ENCODE measurements at places on chromosomes 5 and 9.

DNA sequence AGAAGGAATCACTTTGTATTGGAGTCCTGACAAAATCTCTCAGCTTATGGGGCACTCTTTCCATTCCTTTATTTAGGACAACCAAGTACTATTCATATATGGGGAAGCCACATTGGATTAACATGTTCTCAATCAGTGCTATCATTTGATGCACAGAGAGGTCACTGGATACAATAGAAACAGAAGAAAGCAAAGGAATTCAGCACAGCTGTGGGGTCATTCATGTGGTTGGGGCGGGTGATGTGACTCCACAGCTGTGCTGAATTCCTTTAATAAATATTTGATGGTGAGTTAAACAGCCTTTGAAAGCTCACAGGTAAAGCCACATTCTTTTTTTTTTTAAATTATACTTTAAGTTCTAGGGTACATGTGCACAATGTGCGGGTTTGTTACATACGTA lies 854 bp upstream of the TEX48 start:
- no peak for DNase-seq

GRCh38 chr5:119070578-119070827 lies 384 bp upstream of the DMXL1 start:
- peak; percentile 95 for DNase-seq

DNA sequence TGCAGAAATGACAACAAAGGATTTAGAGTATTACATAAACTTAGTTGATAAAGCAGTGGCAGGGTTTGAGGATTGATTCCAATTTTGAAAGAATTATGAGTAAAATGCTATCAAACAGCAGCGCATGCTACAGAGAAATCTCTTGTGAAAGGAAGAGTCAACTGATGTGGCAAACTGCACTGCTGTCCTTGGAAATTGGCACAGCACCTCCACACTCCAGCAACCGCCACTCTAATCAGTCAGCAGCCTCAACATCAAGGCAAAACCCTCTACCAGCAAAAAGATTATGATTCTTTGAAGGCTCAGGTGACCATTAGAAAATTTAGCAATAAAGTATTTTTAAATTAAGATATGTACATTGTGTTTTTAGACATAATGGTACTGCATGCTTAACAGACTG lies 66.4 kb downstream of the AUH start:
- DNase-seq: no peak

GRCh38 chr5:171957591-171958251 lies 48.7 kb downstream of the FBXW11 start:
- DNase-seq: no peak

DNA sequence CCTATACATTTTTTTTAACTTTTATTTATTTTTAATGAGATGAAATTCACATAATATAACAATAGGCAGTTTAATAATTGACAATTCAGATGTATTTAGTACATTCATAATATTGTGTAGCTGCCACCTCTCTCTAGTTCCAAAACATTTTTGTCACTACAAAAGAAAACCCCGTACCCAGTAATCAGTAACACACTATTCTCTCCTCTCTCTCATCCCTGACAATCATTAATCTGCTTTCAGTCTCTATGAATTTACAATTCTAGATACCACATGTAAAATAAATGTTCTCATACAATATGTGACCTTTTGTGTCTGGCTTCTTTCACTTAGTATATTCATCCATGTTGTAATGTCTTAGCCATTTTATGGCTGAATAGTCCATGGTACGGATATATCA lies 244.8 kb upstream of the DMRT1 start:
- DNase-seq: no peak

- DNase-seq: no peak
These were observed 14.4 kb downstream of the SAP30L start for GRCh38 chr5:154460172-154460571.

DNA sequence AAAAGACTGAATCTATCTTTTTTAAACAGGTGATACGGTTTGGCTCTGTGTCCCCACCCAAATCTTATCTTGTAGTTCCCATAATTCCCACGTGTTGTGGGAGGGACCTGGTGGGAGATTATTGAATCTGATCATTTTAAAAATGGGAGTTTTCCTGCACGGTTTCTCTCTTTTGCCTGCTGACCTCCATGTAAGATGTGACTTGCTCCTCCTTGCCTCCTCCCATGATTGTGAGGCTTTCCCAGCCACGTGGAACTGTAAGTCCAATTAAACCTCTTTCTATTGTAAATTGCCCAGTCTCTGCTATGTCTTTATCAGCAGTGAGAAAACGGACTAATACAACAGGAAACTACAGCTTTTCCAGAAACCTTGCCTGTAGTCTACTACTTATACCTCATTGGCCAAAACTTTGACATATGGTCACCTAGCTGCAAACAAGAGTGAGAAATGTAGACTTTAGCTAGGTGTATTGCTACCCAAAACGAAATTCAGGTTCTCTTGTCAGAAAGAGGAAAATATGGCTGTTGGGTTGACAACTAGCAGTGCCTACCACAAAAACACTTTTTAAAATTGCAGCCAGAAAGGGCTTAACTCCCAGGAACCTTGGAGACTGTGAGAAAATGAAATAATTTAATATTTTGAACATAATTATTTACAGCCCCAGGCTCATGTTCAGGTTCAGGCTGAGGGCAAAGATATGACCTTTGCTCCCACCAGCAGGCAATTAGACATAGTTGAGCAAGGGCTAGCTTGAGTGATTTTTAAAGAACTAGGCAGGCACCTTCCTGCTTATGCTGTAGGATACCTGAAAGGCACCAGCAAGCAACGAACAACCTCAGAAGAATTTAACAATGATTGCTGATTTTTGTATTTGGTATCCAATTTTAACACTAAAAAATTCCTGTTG lies 7.4 kb upstream of the AGGF1 start:
- no peak for DNase-seq

- DNase-seq: no peak
These were observed 40.3 kb downstream of the TNFAIP8 start for GRCh38 chr5:119396030-119396664.

- DNase-seq: no peak
These were observed 188.4 kb downstream of the IRX2 start for GRCh38 chr5:2563046-2563445.

DNA sequence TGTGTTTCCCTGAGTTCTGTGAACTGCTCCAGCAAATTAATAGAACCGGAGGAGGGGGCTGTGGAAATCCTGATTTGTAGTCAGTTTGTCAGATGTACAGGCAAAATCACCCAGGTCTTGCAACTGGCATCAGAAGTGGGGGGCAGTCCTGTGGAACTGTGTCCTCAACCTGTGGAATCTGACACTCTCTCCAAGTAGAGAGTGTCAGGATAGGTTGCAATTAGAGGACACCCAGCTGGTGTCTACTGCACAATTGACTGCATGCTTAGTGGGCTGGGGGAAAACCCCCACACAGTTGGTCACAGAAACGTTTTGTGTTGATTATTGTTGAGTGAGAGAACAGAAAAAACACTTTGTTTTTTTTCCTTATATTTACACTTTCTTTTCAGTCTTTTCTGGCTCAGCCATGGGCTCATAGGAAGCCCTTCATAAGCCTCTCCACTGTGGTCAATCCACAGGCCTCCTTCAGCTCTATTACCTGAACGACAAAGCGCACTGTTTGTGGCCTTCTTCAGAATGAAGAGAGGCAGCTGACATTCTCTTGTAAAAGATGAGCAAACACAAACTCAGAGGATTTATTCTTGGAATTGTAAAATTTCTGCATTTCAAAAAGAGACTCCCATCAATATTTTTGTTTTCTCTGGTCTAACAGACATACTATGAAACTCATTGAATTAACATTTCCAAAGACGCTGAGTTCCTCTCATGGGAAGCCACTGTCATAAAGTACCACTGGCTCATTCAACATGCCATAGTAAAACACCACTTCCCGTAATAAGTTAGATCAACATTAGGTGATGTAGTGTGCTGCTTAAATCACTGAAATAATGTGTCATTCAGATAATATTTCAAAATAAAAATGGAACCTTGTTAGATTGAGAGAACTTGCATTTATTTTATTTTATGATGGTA lies 348.9 kb upstream of the RFX3 start:
- no peak for DNase-seq

DNA sequence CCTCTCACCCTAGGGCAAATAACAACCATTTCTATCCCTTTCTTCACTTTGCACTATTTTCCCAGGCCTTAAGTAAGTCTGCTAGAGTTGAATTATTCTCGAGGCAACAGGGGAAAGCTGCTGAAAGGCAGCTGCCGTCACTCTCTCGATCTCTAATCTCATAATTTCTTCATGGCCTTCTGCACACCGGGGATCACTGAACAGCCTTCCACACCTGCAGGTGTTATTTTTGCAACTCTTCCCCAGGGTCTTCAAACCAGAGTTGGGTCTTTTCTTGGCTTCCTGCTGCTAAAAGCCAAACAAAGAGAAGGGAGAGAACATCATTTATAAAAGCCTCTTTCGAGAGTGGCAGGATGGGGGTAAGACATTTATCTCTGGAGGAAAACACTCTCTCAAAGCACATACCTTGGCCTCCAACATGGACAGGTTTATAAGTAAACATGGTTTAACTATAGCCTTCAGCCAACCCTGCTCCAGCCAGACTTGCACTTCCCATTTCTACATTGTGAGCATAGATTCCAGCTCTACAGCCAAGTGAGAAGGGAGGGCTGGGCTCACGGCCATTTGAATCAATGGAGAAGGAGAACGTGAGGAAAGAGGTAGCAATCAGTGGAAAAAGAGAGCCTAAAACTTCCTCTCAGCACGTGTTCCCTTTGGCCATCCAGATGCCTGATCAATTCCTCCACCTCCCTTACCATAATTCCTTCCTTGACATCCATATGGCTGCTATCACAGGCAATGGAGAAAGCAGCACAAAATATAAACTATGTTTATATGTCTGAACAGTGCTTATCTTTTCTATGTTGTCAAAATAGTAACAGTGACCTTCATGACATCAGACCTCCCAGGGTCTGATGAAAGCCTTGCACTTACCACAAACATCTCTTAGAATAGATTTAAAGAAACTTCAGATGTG lies 464.9 kb downstream of the TLE1 start:
- DNase-seq: no peak

DNA sequence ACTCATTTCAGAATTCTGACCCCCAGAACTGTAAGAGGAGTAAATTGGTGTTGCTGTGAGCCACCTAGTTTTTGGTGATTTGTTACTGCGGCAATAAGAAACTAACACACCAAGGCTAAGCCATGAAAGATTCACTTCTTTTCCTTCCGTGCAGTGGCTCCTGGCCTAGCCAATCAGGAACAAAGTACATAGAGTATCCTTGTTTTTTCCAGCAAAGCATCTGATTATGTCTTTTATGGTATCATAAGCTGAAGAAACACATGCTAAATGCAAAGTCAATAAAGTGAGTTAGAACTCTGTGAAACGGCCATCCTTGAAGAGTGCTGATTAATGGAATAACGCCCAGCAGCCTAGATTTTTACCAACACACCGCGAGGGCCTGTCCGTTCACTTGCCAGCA lies 11.4 kb downstream of the RNF130 start:
- no peak for DNase-seq

DNA sequence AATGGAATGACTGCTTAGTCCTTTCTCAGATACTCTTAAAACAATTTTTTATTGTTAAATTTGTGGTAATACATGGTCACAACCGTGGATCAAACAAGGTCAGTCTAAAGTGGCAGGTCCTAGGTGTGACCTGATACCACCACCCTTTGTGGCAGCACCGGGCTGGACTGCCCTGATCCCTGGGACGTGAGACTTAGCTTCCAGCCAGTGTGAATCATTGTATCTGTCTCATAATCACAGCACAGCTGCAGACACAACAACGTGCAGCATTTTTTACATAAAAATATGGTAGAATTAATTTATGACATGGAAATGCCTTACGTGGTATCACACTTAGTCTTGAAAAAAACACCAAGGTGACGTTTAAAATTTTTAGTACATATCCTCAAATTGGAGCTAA lies 7.8 kb downstream of the TOR1B start:
- no peak for DNase-seq

- DNase-seq: peak; percentile 23
These were observed 134.5 kb downstream of the GNAQ start for GRCh38 chr9:77896938-77897667.

GRCh38 chr5:170221327-170221741 lies 11.5 kb upstream of the C5orf58 start:
- peak; percentile 64 for DNase-seq

DNA sequence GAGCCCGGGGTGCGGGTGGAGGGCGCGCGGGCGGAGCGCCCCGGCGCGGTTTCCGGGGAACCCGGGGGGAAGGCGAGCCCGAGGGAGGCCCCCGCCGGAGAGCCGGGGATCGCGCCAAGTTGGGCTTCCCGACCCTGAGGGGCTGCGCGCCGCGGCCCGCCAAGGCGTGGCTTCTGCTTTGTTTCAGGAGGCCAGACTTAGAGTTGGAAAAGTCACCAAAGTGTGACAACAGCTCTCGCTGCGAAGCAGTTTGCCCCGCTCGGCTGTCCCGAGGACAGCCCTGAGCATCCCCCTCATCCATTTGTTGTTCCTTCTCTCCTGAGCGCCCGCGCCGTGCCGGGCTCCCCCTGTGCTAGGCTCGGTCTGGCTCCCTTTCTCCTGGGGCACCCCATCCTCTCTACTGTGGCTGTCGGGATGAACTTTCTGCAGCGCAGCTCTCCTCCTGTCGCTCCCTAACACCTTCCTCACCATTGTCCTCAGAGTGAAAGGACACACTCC lies 410 bp downstream of the GLIPR2 start:
- peak; percentile 30 for DNase-seq

DNA sequence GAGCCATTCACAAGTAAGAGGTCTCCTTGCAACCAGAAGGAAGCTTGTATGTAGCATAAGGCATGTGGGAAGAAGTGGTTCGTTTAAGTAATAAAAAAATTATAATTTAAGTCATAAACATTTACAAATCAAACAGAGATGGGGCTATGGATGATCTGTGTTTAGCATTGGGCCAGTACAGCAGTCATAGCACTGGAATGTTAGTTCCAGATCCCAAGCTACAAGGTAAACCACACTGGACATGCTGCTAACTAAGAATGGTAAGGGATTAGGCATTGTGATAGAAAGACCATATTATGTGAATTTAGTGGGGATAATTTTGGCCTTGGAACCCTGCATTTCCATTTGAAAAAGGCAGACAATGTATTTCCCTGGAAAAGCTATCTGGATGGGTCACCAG lies 170.4 kb upstream of the KCNN2 start:
- DNase-seq: no peak

- peak; percentile 31 for DNase-seq
These were observed 34.8 kb downstream of the BOD1 start for GRCh38 chr5:173581408-173582215.

- DNase-seq: no peak
These were observed 56.4 kb upstream of the ISL1 start for GRCh38 chr5:51326844-51327243.

DNA sequence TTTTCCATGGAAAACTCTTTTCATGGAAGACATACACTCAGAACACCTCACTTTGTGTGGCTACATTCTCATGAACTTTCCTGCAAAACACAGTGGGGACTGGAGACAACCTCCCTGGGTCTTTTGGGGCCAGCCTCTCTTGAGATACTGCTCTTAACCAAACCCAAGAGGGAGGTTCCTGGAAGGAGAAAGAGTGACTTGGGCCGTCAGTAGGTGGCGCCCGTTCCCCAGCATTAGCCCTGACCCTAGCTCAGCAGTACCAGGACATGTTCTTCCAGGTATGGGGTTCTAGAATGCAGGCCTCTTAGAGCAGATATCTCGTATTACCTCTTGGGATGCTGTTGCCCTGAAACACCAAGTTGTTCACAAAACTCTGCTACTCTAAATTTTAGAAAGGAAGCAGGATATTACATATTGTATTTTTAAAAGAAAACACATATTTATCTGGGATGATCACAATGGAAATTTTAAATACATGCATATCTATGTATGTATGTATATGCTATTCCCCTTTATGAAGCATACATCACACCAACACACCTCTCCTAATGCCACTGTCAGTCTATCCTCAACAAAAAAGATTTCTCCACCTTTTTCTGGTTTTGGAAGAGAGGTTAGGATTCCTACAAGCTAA lies 15.8 kb upstream of the GLIS3 start:
- peak; percentile 73 for DNase-seq

GRCh38 chr9:99752417-99753109 lies 69.1 kb upstream of the NR4A3 start:
- DNase-seq: no peak

Measured in midbrain (tissue), 1 donor.